ENCODE measurements at places on chromosomes 11 and 22. TPM values are rescaled to one million over a fixed set of nuclear protein-coding genes. Genes with fewer than 3 reads are reported as not detected.

The NAALAD2 gene
- total RNA-seq = 0.99 TPM

The LMO1 gene
- total RNA-seq = not detected

The PANX3 gene
- not detected for total RNA-seq

The HTR3A gene
- total RNA-seq = 0.63 TPM

The MPEG1 gene
- 17.4 TPM for total RNA-seq

- no peak for DNase-seq
- no peaks in the 10 kb centered on the region for H3K36me3 ChIP-seq
Observed at GRCh38 chr11:111417766-111418435, 38.8 kb upstream of the POU2AF1 start.

GRCh38 chr11:15725246-15725645 lies 610.5 kb downstream of the INSC start:
- H3K36me3 ChIP-seq = no peaks in the 10 kb centered on the region
- DNase-seq = no peak
- H3K4me1 ChIP-seq = no peaks in the 10 kb centered on the region
- no peak overlapping the region for H3K4me3 ChIP-seq
- no peak overlapping the region for H3K27ac ChIP-seq

DNA sequence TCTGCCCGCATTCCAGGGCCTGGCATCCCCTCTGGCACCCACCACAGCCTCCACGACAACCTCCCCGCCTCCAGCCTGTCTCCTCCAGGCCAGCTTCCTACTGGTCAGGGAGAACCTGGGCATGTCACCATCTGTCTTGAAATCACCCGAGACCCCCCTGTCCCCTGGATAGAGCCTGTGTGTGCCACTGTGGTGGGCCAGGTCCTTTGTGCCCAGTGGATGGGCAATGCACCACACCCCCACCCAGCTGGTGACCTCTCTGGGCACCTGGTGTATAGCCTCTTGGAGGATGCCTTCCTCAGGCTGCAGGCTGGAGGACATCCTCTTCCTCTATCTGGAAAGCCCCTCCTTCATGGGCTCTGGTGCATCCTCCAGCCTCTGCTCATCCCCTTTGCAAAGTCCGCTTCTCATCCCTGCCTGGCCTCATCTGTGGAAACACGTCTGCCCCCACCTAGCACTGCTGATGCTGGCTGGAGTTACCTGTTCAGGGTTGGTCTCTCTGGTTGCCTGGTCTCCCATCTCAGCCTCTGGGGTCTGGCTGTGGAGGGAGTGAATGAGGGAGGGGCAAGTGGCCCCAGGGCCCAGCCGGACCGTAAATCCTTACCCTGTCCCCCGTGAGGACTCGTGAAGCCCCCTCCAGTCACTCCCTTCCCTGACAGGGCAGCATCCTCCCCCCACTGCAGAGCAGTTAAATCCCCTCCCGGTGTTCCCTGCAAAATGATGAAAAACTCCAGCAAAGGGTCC lies 589.6 kb downstream of the TBC1D22A start:
- no peaks in the 10 kb centered on the region for H3K27me3 ChIP-seq
- no peak for DNase-seq
- no peak overlapping the region for H3K27ac ChIP-seq
- H3K4me3 ChIP-seq = no peak overlapping the region
- H3K4me1 ChIP-seq = no peaks in the 10 kb centered on the region
- H3K36me3 ChIP-seq = no peaks in the 10 kb centered on the region

DNA sequence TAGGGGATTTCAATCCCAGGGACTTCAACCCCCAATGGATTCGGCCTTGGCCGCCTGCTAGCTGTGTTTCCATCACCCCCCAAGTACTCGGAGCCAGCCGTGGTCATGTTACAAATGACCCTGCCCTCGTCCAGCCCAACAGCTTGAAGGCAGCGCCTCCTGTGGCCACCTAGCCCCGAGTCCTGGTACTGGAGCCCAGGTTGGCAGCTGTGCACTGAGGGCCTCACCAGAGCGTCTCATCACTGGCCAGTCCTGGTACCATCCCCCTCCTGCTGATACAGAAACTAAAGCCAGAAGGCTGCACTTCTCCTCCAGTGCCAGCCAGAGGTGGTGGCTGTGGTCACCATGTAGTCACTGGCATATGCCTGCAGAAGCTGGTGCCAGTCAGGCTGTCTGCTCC lies 44.9 kb upstream of the FADD start:
- no peaks in the 10 kb centered on the region for H3K27me3 ChIP-seq
- no peak overlapping the region for H3K27ac ChIP-seq
- H3K4me1 ChIP-seq = peaks cover 9% of the 10 kb centered on the region
- no peaks in the 10 kb centered on the region for H3K36me3 ChIP-seq
- no peak for DNase-seq
- H3K4me3 ChIP-seq = no peak overlapping the region

DNA sequence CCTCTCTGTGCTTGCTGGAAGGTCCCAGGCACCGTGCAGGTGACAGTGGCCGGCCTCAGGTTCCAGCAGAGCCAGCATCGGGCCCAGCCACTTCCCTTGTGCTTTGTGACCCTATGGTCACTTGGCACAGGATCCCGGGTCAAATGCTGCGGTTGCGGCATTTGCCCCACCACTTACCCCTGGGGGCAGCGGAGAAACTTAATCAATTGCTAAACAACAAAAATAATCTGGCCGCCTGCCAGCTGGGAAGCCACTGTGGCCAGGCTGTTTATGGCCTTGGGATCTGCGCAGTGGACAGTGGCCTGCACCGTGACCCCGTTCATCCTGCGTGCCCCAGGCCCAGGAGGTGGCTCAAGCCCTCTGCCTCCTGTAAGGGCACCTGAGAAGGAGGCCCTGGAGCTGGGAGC lies 65.0 kb downstream of the LRP5 start:
- H3K4me1 ChIP-seq = peaks cover 96% of the 10 kb centered on the region
- H3K4me3 ChIP-seq = no peak overlapping the region
- peak overlapping the region; percentile 15 for H3K27ac ChIP-seq
- H3K27me3 ChIP-seq = no peaks in the 10 kb centered on the region
- no peaks in the 10 kb centered on the region for H3K36me3 ChIP-seq
